ENCODE measurements at places on chromosomes 1 and 21.
A peak's percentile ranks its signal among the peaks of the same experiment; 100 is the strongest.

GRCh38 chr1:53328009-53328461 is at the start of gene LRP8:
TSS of gene LRP8 (minus strand) at chr1:53328070. CDS start at chr1:53327912, 158 bp downstream.
- DNase-seq: no peak

DNA sequence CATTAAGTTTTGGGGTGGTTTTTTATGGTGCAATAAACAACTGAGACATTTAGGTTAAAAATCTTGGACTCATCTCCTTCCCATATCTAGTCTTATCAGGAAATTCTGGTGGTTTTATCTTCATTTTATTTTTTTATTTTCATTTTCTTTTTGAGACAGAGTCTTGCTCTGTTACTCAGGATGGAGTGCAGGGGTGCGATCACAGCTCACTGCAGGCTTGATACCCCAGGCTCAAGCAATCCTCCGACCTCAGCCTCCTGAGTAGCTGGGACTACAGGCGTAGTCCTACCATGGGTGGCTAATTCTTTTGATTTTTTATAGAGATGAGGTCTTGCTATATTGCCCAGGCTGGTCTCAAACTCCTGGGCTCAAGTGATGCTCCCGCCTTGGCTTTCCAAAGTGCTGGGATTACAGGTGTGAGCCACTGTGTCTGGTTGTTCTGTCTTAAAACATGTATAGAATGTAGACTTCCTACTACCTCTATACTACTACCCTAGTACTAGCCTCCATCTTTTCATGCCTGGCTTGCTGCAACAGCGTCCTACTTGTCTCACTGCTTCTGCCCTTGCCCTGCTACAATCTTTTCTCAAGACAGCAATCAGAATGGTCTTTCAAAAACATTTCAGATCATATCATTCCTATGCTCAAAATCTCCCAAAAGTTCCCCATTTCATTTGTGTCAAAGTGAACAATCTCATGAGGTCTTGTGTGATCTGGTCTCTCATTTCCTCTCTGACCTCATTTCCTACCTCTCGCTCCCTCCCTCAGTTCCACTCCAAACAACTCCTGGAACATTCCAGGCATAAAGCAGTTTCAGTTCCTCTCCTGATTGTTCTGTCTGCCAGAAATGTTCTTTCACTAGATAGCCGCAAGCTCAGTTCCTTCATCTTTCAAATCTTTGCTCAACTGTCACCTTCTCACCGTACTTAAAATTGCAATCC is 5.9 kb upstream of the FCGR2A start:
- no peak for DNase-seq

GRCh38 chr1:98314601-98315000 is 346.9 kb upstream of the SNX7 start:
- no peak for DNase-seq

DNA sequence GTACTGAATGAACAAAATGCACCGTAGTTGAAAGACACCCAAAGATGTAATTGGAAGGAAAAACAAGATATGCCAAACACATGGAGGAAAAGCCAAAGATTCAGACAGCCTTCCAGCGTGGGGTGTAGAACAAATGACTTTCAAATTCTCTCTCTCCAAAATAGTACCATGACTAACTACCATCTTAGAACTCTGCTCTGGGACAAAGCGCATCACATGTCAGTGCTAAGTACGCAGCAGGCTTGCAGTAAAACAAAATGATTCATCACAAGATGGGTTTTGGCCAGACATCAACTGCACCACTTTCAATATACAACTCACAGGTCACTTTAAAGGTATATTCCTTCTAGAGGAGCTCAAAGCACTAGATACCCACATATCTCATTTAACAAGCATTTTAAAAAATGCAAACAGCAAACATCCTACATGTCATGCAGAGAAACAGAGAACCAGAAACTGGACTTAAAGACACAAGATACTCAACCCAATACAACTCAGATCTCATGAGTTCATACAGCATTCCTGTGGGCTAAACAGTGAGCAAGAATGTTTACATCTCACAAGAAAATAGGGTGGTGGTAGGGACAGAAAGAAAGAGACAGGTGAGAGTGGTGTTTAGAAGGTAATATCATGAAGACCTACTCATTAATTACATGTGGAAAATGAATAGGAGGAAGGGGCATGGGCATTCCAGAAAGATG is 75.7 kb downstream of the BCAR3 start:
- peak; percentile 70 for DNase-seq

DNA sequence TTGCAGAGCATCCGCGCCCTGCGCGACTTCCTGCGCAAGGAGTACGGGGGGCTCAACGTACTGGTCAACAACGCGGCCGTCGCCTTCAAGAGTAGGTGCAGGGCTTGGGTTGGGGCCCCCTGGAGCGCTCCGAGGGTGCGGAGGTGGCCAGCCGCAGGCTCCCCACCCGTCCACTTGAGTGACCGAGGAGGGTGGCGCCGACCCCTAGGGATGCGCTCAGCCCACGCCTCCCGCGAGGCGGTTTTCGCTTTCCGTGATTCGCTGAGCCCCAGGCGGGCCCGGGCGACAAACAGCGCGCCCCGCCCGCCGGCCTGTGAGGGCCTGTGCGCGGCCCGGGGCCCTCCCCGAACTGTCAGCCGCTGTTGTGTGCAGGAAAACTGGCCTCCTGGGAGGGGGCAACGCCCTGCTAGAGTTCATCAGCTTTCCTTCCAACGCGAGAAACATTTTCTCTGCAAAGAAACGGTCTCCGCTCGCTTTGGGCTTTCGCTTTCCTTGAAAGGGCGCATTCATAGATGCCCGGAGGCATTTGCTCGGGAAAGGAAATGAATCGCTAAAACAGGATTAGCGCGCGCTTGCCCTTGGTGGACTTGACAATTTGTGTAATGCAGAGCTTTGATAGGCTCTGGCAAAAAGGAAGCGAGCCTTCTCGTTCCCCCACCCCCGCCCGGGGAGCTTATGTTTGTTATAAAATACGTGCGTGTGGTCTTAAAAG is 668 bp downstream of the CBR3 start:
- DNase-seq: peak; percentile 51

DNA sequence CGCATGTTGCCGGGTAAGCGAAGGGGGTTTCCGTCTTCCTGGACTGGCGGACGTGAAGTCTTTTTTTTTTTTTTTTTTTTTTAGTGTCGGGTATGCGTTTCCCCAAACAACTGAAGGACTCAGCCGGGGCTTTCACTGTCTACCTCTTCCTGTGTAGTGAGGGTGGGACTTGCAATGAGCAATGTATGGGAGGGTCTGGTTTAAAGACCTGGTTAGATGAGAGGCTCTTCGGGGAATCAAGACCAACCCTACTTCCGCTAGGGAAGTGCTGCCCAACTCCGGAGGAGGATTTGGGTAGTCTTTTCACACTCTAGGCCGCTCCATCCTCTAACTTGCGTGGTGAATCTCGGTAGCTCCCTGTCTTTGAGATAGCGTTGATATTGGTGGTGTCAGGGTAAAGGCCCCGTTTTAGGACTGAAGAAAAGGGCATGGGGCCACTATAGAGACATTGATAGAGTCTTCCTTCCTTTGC is 754 bp downstream of the PRRC2C start:
- DNase-seq: peak; percentile 22

DNA sequence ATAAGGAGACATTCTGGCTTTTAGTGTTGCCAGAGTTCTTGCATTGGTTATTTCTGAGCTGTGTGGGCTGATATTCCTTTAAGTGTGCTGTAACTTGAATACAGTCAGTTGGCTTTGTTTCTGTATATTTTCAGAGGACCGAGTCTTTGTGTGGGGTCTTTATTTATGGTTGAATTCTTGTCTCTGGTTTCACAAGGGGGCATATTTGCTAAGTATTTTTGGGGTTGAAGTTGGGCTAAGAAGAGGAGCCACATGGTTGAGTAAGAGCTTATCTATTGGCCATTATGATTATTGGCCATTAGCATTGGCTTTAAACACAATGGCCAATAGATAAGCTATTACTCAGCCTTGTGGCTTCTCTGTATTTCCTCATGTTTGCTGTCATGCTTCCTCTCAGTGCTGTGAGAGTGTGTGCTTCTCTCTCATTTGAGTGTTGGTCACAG is 26.3 kb upstream of the PTGFR start:
- DNase-seq: no peak

GRCh38 chr1:12380326-12381249 is 150.8 kb downstream of the VPS13D start:
- DNase-seq: no peak

- no peak for DNase-seq
Observed at GRCh38 chr1:46671554-46671953, at the start of gene TEX38. TSS of gene TEX38 (plus strand) at chr1:46671854. CDS start at chr1:46671935, 81 bp downstream.
